ENCODE measurements at places on chromosomes 16 and 17.

DNA sequence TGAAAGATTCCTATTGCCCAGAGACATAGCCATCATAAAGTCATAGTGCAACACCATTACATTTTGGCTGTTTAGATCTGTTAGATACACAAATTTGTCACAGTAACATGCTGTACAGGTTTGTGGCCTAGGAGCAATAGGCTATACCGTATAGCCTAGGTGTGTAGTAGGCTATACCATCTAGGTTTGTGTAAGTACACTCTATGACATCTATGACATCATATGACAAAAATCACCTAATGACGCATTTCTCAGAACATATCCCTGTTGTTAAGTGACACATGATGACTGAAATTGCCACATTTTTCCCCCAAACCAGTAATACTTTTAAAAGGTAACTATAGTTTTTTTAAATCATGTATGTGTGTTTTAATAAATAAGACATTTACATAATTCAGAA lies 43.3 kb downstream of the NLK start:
- no peak for DNase-seq

DNA sequence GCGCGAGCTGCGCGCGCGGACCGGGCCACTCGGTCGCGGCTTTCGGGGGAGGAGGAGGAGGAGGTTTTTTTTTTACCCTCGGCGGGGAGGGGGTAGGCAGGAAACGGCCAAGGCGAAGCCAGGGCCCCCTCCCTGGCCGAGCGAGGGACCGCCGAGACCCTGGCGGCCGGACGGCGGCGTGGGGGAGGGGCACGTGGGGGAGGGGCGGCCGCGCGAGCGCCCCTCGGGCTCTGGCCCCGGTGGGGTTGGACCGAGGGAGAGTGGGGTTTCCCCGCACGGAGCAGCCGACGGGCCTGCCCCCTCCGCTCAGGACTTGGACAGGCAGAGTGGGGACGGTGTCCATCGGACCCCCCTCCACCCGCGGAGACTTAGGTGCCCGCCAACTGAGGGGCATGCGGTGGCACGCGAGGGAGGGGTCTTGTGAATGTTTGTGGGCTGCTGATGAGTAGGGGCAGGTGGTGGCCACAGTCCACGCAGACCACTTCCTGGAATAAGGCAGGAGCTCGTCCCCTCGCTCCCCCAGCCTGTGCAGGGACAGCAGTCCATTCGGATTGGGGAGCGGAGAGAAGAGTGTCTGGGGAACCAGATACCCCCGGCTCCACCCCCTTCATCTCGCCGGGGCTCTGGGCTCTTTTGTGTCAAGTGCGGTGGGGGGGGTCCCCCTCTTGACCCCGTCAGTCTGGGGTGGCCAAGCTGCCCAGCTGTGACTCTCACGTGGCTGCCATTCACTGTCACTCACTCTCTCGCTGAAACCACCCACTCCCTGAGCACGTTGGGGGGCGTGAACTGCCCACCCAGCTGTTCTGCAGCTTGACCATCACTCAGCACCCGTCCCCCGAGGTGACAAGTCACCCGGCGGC lies 3.0 kb upstream of the CHD3 start:
- no peak for DNase-seq

DNA sequence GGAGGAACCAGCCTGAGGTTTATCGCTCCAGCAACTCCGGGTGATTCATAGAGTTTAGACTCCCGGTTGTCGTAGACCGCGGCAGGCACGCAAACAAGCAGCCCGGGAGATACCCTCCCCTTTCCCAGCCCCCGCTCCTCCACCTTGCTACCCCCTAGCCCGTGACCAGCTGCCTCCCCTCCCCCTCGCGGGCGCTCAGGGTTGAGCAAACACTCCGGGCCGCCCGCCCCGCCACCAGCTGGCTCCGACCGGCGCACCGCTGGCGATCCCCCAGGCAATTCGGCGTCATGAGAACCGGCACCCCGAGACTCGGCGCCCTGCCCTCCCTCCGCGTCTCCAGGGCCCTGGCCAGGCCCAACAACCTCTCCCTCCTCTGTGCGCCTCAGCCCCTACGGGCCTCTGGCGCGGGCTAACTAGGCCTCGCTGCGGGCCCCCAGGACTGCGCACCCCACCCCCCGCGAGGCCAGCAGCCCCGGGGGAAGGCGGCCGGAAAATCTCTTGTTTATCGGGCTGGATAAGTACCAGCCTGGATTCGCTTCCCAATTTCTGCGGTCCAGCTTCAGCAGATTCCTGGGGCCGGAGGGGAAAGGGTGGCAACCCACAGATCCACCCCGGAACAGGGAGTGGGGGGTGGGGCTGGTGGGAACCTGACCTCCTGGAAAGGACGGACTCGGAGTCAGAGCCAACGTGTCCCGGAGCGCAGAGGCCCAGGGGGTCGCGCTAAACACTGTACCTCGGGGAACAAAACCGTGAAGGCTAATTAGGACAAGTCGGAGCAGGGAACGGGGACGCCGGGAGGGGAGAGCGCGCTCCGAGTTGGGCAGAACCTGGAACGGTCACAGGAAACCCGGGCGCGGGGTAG lies 951 bp upstream of the GPRC5C start:
- peak; percentile 94 for DNase-seq

DNA sequence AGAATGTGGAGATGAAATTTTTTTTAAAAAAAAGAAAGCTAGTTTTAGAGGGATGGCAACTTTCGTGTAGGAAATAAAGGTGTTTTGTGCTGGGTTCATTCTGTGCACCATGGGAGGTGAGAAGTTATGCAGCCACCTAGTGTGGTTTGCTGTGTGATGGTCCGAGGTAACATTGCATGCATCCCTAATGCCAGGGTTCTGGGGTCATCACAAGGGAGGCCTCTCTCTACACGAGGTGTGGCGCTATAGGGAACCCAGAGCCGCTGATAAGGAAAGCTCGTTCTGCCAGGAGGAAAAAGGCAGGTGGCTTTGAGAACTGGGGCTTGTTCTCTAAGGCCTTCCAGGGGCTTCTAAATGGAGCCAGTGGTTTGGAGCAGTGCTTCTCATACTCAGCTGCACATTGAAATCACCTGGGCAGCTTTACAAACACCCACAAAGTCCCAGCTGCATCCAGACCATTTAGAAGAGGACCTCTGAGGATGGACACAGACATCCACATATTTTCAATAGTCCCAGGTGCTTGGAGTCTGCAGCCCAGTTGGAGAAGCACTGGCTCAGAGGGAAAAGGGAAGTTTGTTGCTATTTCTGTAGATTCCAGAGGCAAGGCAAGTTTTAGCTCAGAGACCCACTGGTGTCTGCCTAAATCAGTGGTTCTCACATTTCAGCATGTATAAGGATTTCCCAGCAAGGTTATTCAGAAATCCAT lies 43.5 kb downstream of the VPS35L start:
- no peak for DNase-seq

DNA sequence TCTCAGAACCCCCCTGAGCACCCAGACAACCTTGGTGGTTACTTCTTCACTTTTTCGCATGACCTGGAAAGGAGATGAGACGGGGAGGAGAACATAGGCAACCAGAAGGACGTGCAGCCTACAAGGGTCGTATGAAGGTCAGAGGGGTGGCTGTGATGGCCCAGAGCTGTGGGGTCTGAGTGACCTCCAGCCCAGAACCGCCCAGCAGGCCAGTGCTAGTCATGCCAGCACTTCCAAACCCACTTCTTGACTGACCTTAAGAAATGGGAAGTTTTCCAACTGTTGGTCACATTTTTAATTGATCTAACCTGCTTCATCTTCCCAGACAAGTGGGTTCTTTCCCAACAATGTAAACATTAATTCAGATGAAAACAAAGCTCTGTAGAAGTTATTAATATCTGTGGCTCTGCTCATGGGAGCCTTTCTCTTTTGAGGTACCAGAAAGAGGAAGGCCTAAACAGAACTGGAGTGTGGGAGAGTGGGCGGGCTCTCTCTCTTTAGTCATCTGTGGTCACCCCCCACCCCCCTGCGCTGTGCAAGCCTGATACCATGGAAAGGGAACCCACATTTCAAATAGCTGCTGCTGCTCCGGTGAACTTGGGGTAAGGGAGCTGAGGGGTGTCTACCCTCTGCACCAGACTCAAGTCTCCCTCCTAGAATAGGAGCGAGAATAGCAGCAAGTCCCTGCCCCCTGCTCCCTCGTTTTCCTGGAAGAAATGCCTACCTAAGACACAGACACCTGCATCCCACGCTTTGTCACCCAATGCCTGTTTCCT lies 101.6 kb downstream of the RAB11FIP4 start:
- DNase-seq: no peak

DNA sequence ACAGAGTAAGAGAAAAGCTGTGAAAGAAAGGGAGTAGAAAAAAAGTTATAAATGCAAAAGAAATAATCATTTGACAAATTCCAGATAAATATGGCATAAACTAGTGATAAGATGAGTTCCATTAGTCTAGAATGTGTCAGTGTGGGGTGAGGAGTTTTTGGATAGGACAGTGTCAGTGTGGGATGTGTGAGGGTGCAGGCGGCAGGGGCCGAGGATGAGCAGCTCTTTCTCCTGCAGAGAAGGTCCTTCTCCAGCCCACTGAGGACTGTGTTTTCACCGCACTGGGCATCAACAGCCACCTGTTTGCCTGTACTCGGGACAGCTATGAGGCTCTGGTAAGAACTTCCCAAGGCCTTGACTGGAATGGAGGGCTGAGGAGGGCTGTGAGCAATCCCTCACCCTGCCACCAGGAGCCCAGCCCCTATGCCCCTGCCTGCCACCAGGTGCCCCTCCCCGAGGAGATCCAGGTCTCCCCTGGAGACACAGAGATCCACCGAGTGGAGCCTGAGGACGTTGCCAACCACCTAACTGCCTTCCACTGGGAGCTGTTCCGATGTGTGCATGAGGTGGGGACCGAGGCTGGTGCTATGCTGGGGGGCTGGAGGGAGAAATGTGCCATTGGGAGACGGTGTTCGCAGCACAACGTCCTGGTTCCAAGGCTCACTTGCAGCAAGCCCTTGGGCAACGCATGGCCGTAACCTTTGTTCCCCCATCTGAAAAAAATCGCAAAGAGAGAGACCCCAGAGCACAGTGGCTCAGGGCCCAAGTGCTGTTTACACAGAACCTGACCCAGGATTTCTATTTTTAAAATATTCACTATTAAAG lies 13.1 kb downstream of the RAPGEFL1 start:
- no peak for DNase-seq

GRCh38 chr17:49365667-49366066 lies 3.6 kb upstream of the ZNF652 start:
- peak; percentile 18 for DNase-seq

DNA sequence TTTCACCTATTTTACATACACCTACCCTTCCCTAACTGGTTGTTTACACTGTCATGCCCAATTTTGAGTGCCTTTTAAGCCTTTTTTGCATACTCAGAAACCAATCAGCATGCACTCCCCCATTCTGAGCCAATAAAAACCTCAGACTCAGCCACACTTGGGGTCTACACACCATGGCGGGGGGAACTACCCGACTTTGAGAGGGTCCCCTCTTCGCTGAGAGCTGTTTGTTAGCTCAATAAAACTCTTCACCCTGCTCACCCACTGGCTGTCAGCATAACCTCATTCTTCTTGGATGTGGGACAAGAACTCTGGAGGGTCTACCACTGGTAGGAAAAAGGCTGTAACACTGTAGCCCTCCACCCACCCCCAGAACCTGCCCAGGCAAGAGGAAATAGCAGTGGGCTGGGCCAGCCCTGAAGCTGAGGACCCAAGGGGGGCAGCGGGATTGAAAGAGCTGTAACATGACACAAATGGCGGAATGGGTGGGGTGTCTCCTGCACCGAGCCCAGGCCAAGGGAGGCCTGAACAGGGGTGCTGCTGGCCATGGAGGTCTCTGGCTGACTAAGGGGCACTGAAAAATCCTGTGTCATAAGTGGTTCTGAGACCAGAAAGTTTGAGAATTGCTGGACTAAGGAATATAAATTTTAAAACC lies 3.0 kb upstream of the FLYWCH2 start:
- DNase-seq: no peak

GRCh38 chr17:60840456-60840855 lies 162.8 kb downstream of the BCAS3 start:
- no peak for DNase-seq

GRCh38 chr16:89152831-89153700 lies 18.5 kb upstream of the CDH15 start:
- DNase-seq: no peak

- DNase-seq: no peak
Observed at GRCh38 chr16:20747030-20747816, 5.6 kb upstream of the THUMPD1 start.

DNA sequence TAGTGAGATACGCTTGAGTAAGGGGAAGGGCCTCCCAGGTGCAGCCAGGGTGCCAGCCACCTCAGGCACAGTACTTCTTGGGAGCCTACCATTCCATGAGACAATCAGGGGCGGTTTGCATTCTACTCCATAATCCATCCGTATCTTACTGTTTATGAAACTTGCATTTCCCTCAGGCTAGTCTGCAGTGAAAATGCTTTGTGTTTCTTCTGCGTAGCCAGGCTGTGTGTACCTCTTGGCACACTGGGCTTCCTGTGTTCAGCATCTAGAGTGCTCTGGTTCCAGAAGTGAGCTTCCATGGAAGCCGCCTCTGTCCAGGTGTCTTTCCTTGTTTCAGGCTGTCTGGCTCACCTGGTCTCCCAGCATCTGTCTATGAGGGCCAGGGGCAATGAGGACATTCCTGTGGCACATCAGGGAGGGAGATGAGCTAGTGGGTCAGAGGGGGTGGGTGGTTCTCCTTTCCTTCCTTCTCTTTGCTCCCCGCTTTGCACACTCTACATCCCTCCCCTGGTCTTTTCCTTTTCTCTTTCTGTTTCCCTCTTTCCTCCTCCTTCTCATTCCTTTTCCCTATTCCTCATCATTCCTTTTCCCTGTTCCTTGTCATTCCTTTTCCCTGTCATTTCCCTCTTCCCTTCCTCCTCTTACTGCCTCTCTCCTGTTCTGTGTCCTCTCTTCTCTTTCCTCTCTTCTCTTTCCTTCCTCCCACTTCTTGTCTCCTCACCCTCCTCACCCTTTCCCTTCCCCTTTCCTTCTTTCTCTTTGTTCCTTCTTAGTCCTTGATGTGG lies 386.5 kb downstream of the CPPED1 start:
- DNase-seq: peak; percentile 9

- no peak for DNase-seq
Observed at GRCh38 chr16:19707569-19708295, 10.3 kb downstream of the KNOP1 start.

DNA sequence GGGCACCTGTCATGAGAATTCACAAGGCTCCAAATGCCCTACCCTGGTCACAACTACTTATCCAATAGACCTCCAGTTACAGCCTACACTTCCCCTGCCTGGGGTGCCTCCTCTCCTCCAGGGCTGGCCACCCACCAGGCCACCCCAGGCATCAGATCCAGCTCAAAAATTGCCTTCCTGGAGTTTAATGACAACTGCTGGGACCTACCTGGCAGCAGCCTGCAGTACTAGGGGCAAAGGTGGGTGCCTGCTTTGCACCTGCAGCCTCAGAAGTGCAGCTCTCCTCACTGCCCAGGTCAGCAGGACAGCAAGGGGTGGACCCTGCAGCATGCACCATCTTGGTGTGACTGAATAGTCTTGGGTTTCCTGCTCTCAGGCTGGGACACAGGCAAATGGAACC lies 3.6 kb downstream of the GP1BA start:
- no peak for DNase-seq

DNA sequence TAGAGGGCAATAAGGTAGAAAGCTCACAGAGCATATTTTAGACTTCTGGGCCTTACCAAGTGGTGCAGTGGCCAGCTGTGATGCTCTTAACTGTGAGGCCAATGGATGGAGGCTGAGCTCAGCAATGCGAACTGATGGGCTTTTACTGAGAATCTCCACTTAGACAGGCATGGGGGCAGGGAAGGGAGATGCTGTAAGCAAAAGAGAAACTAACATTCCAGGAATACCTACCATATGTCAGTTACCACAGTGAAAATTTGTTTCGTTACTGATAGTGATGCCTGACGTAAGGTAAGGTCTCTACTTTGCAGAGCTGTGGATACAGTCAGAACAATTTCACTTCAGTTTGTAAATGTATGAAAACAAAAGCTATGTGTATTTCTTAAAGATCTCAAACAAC lies 250.6 kb upstream of the ZFHX3 start:
- no peak for DNase-seq

- DNase-seq: peak; percentile 83
Observed at GRCh38 chr16:57252148-57252721, 7.2 kb downstream of the ARL2BP start.
